ENCODE measurements at places on chromosomes 6 and 20.

- no peak for DNase-seq
These were observed 82.2 kb downstream of the MAN1A1 start for GRCh38 chr6:119267126-119267905.

DNA sequence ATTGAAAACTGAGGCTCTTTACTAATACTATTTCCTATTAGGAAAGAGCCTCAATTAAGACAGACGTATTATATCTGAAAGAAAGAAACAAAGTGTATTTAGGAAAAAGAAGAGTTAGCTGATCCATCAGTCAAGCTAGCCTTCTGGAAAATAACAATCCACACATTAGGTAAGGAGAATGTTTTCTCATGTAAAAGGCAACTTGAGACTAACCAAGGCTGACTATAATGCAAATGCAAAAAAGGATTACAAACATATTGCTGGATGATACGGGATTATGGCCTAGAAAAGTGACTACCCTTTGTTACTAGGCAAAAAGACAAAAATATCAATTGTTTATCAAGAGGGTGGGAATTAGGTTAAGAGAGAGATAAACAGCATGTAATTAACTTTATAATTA lies 176.9 kb downstream of the RFPL4B start:
- DNase-seq = no peak

DNA sequence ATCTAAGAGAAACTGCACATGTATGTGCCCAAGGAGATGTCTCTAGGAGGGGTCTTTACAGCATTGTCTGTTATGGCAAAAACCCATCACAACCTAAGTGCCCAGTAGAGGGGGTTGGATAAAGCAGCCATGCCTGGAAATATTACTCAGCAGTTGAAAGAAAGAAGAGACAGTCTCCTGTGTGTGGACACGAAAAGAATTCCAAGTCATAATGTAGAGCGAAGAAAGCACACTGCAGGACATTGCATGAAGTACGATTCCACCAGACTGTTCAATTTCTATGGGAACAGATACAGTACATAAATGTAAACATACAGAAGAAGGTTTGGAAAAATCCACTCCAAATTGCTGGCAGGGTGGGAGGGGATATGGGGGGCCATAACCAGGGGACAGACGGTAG lies 7.3 kb upstream of the TGM2 start:
- DNase-seq = no peak

- no peak for DNase-seq
These were observed 507.8 kb upstream of the CITED2 start for GRCh38 chr6:139882234-139882633.

- DNase-seq = no peak
These were observed 70.6 kb downstream of the SMPDL3A start for GRCh38 chr6:122859676-122860075.

DNA sequence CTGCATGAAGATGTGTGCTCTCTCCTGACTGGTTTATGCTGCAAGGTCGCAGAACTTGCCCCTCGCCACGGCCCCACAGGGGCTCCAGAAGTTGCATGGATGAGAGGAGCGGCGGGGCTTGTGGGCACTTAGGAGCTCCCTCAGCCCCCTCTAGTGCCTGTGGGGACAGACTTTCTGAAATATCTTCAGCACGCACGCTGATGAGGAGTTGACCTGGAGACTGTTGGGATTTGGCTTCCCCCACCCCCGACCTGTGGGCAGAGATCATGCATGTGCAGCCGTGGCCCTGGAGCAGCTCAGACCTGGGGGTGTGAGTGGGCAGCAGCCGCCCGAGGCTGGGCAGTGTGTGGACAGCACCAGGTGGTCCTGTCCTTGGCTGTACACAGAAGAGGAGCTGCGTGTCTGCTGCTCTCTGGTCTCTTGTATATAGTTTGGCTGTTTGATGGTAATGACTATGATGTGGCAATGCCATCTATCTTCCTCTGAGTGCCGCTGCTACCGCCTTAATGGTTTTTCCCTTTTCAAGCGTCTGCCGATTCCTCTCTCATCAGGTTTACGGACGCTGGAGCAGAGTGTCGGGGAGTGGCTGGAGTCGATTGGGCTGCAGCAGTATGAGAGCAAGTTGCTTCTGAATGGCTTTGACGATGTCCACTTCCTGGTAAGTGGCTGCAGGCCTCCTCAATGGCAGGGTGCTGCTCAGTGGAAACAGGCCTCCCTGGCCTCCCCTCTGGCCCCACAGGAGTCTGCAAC lies 81.4 kb downstream of the TCP11 start:
- no peak for DNase-seq

GRCh38 chr20:58308290-58308679 lies 1.2 kb upstream of the RAB22A start:
- no peak for DNase-seq

- no peak for DNase-seq
These were observed 12.2 kb downstream of the TGIF2 start for GRCh38 chr20:36585410-36586125.

DNA sequence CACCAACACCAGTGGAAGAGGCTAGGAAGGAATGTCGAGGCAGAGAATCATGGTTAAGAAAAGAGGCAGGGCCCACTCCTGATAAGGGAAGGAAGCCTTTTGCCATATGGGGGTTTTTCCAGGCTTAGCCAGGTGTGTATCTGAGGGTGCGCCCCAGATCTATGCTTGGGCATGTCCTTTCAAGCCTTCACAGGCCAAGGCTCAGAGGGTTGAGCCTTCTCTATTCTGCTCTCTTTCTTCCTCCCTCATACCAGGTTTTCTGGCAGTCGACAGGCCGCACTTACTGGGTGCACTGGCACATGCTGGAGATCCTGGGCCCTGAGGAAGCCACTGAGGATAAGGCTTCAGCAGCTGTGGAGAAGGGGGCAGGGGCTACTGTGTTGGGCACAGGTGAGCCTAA lies 4.7 kb downstream of the CUL9 start:
- DNase-seq = no peak

DNA sequence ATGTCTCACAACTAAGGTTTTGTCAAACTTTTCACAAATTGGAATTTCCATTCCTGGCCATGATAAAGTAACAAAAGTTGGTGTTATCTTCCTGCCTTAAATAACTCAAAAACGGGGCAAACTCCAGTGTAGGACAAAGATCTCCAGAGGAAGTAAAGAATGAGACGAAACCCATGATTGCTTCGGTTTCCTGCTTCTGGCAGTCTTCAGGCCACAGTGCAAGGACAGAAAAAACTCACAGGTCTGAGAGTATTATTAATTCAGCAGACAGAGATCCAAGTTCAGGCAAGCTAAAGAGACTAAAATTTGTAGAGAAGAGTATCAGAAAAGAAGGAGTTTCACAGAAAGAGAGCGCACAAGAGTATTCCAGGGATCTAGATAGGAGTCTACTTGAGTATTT lies 64.8 kb upstream of the RCAN2 start:
- no peak for DNase-seq

DNA sequence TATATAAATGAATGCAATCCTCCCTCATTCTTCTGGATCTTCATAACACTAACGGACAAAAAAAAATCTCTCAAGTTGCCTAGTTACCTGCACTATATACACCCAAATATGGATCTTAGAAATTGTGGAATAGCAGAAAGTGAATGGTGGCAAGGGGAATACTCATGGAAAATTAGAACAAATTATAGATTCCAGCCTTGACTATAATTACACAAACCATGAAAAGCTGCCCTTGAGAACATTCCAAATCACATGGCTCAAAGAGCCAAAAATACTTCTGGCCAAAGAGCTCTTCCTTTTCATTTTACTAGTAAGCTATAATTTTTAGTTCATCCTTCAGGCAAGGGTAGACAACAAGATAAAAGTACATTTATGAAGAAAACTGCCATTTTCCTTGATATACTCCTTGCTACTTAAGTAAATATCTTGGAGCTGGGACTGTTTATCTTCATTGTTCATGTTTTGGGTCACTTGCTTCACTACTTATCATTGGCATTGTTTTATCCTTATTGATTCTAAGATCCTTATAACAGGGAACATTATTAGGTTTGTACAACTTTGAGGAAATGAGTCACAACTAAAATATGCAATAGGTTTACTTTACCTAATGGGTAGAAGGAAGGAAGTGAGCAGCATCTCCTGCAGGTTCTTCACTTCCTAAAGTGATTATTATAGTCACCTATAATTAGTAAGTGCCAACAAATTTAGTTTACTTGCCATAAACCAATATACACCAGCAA lies 6.4 kb upstream of the MTRES1 start:
- DNase-seq = no peak

DNA sequence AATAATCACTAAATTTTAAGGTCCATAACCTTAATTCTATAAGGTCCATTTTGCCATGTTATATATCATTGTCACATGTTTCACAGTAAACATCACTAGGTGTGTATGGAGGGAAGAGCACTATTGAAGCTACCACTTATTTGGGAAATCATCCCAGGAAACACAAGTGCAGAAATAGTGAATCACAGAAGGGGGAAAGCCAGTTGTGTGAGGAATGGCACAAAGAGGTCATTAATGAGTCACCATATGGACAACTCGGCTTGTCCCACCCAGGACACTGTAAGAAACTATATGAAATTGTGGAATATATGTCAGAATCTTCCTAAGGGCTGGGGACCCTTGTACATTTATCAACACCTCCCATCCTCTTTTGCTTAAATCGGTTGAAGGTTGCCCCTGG lies 13.7 kb downstream of the BTN3A1 start:
- no peak for DNase-seq

GRCh38 chr20:50625986-50626677 lies 65.2 kb downstream of the RIPOR3 start:
- no peak for DNase-seq

DNA sequence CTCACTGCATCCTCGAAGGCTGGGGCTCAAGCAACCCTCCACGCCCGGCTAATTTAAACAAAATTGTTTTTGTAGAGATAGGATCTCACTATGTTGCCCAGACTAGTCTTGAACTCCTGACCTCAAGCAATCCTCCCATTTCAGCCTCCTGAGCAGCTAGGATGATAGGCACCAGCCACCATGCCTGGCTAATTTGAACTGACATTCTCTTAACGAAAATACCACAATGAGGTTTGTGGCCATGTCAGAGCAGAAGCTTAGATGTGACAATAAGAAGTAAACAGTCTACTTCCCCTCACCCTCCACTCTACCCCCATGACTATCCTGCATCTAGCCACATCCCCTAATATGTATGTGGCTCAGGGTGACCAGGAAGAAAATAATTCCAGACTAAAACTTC lies 74.8 kb upstream of the PLCB4 start:
- no peak for DNase-seq

GRCh38 chr20:47665221-47665991 lies 119.9 kb downstream of the SULF2 start:
- no peak for DNase-seq

DNA sequence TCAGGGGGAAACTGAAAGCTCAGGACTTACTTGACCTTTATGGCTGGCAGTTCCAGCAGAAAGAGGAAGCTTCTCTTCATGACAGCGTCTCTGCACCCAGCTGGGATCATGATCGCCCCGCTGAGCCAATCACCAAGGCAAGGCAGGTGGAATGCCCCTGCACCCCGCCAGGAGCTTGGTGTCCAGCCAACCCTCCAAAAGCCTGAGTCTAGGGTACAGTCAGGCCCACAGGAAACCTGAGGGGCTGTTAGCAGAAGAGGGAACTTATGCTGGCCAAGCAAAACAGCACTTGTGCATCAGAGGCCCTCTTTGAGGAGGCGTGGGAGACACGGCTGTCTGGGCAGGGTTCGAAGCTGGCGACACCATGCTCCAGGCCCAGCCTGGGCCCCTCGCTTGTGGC lies 188.3 kb upstream of the GMDS start:
- DNase-seq = no peak

DNA sequence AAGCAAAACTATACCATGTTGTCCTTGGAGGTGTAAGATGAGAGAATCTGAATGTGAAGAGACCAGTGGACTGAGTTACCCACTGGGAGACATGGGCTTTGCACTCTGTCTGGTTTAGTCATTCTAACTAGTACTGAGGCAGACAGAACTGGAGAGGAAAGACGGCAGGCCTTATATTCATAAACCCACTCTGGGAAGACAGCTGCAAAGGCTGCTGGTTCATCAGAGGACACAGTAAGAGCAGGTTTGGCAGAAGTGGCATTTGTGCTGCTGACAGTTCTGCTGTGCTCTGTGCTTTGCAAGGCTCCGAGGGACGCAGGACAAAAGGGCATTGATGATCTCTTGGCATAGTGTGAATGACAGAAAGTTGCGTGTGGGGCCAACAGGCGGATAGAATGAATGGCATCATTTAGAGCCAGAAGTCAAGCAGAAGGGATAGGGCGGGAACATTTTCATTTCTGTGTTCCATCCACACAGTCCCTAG lies 142.3 kb upstream of the TENT5A start:
- no peak for DNase-seq

GRCh38 chr6:57283106-57283505 lies 34.3 kb upstream of the PRIM2 start:
- DNase-seq = no peak

DNA sequence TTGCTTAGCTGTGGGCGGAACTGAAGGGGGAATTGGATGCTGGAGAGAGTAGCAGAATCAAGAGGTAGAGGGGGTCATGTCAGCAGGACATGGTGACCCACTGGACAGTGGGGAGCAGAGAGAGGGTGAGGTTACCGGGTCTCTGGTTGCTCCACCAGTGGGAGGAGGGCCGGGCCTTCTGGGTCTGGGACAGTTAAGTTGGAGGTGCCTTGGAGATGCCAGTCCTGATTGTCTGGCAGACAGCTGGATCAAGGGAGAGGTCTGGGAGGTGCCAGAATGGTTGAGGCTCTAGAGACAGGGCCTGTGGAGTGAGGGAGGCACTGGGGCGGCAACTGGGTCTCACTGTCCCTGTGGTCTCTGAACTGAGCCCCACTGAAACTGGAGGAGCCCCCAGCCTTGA lies 24.6 kb downstream of the MANBAL start:
- no peak for DNase-seq

GRCh38 chr6:139242457-139243240 lies 49.1 kb downstream of the TXLNB start:
- no peak for DNase-seq

GRCh38 chr20:44702776-44703175 lies 12.4 kb upstream of the CCN5 start:
- no peak for DNase-seq

- no peak for DNase-seq
These were observed 1.2 kb upstream of the PHACTR3 start for GRCh38 chr20:59603176-59603575.

DNA sequence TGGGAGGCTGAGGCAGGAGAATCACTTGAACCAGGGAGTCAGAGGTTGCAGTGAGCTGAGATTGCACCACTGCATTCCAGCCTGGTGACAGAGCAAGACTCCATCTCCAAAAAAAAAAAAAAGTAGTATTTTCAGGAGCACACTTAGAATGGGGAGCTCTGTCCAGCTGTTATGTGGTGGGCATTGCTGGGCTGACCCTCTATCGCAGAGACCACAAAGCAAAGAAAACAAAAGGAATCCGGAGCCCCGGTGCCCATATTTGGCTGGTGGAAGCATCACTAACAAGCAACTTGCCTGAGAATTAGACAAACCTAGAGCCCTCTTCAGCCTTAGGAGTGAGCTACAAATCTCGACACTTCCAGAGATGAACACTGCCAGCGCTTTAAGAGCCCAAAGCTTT lies 137.3 kb upstream of the GPR6 start:
- no peak for DNase-seq

DNA sequence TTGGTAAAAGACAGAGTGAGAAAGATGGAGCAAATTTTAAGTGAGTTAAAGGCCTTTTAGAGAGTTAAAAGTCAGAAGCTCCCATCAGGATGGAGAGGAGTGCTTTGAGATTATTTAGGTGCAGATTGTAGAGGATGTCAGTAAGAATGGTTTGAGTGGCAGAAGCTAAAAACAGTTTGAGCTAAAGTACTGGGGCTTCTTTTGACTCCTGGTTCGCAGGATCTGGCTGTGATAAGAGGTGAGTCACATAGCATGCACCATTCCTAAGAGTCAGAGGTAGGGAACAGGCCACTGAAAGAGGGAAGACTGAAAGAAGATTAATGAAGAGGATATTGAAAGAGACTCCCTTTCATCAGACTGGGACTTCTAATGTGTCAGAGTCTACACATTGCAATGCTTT lies 1047.9 kb upstream of the MAP3K7 start:
- DNase-seq = no peak
